ENCODE measurements at places on chromosomes 5 and 9.
A peak's percentile ranks its signal among the peaks of the same experiment; 100 is the strongest.

DNA sequence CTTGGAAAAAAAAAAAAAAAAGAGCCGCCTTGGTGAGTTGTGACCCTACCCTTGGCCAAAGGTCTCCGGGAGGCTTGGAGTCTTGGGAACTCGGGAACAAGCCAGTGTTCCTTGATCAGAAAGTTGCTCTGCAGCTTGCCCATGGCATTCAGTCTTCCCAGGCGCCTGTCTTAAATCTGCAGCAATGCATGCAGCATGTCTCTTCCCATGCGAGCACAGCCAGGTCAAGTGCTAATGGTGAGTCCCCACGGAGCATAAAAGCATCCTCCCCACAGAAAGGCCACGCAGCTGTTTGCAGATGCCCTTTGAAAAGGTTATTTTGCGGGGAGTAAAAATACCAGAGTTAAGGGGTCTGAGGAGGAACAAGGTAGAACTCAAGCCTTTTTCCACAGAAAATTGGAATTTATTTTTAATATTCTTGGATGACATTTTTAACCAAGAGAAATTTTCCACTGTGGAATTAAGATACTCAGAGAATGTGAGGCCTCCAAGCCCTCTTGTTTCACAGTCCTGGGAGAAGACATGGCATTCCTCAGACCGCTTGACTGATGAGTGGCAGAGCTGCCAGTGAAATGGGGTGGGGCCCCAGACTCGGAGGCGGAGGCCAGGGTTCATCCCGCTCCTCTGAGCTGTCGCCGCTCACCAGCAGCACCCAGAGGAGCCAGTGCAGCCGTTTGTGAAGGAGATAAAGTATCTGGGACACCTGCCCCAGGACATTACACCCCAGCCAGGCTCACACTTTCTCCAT lies 81.6 kb downstream of the CYFIP2 start:
- H3K36me3 ChIP-seq, result peaks cover 4% of the 10 kb centered on the region
- peaks cover 9% of the 10 kb centered on the region for H3K27me3 ChIP-seq
- H3K4me3 ChIP-seq, result no peak overlapping the region
- H3K27ac ChIP-seq, result no peak overlapping the region
- no peaks in the 10 kb centered on the region for H3K4me1 ChIP-seq

GRCh38 chr5:33308586-33308985 lies 132.2 kb upstream of the TARS1 start:
- H3K27ac ChIP-seq, result peak overlapping the region; percentile 78
- no peaks in the 10 kb centered on the region for H3K36me3 ChIP-seq
- no peak overlapping the region for H3K4me3 ChIP-seq
- no peaks in the 10 kb centered on the region for H3K27me3 ChIP-seq

DNA sequence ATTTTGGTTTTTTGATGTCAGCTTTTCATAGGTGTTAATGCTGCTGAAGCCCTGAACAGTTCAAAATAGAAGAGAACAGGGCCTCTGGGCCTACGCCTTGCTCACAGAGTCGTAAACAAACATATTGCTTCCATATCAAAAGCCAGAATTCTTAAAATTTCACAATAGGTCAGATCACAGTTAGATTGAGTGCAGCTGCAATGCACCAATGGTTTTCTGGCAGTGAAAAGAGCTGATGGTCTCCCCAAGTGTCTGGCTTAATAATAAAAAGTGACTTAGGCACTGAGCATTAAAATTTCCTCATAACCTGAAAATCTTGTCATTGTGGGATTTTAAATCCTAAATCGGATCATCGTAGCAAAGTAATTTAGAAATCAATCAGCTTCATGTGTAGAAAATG lies 493.0 kb downstream of the CAAP1 start:
- no peak overlapping the region for H3K27ac ChIP-seq
- H3K4me1 ChIP-seq, result no peaks in the 10 kb centered on the region
- no peak overlapping the region for H3K4me3 ChIP-seq
- no peak for DNase-seq

- peaks cover 31% of the 10 kb centered on the region for H3K36me3 ChIP-seq
- no peak overlapping the region for H3K4me3 ChIP-seq
- peaks cover 2% of the 10 kb centered on the region for H3K4me1 ChIP-seq
- no peak overlapping the region for H3K27ac ChIP-seq
- no peak for DNase-seq
These were observed 136.6 kb upstream of the RAPGEF1 start for GRCh38 chr9:131876486-131876885.

GRCh38 chr5:73436535-73437100 lies 12.0 kb downstream of the FOXD1 start:
- H3K4me1 ChIP-seq, result peaks cover 17% of the 10 kb centered on the region
- H3K4me3 ChIP-seq, result peak overlapping the region; percentile 54
- no peak for DNase-seq
- H3K27ac ChIP-seq, result peak overlapping the region; percentile 48

DNA sequence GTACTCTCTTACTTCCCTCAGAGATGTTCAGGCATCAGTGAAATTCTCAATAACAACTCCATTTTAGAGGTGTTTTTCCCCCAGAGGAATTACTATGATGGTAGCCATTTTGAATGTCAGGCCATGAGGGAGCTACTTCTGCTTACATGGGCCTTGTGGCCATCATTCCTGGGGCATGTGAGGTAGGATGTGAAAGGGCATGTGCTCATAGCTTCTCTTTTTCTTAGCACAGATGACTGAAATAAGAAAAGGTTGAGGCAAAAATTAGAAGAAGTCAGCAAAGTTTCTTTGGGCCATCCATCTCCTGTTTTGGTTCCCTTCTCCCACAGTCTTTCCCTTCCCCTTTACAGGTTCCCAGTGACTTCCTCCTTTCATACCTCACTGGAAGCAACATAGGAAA lies 68.8 kb downstream of the FEM1C start:
- no peaks in the 10 kb centered on the region for H3K36me3 ChIP-seq
- no peaks in the 10 kb centered on the region for H3K27me3 ChIP-seq
- no peak for DNase-seq
- no peak overlapping the region for H3K27ac ChIP-seq
- H3K4me1 ChIP-seq, result peaks cover 3% of the 10 kb centered on the region

DNA sequence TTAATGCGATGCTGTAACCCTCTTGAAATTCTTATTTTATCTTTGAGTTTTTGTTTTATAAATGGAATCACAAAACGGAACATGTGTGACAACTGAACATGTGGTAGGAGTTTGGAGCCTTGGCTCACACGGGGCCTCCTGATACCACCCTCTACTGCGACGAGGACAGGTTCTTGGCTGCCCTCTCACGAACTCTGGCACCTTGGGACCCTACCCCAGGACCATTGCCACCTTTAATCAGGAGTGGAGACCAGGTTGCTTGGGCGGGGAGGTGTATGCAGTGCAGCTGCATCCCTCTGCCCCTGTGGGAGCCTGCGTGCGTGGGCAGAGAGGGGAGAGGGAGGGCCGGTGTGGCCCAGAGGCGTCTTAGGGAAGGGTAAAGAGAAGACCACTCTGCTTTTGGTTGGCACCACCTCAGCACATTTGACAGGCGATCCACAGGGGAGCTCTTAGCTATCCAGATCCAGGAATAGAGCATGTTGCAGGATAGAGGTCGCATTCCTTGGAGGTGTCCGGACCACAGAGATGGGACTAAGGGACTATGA lies 753.9 kb upstream of the PTPRD start:
- H3K27me3 ChIP-seq, result no peaks in the 10 kb centered on the region
- H3K27ac ChIP-seq, result no peak overlapping the region
- DNase-seq, result no peak
- H3K36me3 ChIP-seq, result no peaks in the 10 kb centered on the region
- H3K4me1 ChIP-seq, result no peaks in the 10 kb centered on the region
- no peak overlapping the region for H3K4me3 ChIP-seq
